ENCODE measurements at places on chromosomes 4 and X.

- no peak for DNase-seq
Measured at GRCh38 chr4:110904435-110905065, 281.7 kb upstream of the PITX2 start.

GRCh38 chr4:91111556-91111955, 984.4 kb downstream of the CCSER1 start:
- no peak for DNase-seq

DNA sequence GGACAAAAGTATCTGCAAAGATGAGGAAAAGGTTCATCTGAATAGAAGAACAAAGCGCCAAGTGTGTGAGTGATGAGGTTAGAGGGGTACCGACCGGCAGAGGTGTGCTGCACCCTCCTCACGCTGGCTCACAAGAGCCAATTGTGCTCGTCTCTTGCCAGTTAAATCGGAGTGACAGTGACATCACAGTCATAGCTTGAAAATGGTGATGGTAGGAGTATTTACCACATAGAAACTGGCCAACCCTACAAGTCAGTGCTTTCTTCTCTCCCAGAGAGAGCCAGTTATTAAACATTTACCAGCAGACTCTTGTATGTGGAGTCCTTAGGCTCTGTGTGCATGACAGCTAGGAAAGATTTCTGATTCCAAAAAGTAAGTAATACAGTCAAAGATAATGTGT, 32.4 kb downstream of the CLDN22 start:
- DNase-seq: no peak

DNA sequence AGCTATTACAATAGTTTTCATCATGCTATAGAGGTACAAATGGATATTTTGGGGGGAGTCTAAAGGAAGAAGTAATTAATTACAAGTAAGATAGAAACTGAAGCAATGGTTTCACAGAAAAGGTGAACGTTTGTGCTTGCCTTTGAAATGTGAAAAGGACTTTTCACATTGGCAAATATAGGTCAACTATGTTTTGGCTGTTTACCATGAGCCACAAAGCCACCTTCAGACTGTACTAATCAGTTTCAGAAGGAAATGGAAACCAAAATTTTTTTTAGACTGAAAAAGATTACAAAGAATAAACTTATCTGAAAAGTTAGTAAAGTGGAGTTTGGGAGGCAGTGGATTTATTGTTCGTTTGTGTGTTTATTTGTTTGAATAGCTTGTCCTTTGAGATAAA, 32.1 kb downstream of the SYTL5 start:
- DNase-seq: no peak

GRCh38 chr4:123661080-123661737, 264.6 kb downstream of the SPRY1 start:
- no peak for DNase-seq

DNA sequence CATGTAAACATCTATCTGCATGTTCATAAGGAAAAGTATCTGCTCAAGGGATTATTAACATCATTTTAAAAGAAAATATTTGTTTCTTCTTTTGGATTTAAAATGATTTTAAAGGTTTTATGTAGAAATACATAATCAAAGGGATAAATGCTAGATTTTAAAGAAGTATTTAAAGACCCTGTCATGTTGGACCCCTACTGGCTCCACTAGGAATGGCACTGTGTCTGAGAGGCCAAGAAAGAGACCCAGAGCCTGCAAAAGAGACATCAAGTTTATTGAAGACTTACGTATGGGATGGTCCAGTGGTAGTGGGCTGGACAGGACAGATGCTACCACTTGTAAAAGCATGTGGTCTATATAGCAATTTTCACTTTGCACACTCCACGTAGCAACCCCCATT, 78.7 kb upstream of the PCDH18 start:
- DNase-seq: no peak

DNA sequence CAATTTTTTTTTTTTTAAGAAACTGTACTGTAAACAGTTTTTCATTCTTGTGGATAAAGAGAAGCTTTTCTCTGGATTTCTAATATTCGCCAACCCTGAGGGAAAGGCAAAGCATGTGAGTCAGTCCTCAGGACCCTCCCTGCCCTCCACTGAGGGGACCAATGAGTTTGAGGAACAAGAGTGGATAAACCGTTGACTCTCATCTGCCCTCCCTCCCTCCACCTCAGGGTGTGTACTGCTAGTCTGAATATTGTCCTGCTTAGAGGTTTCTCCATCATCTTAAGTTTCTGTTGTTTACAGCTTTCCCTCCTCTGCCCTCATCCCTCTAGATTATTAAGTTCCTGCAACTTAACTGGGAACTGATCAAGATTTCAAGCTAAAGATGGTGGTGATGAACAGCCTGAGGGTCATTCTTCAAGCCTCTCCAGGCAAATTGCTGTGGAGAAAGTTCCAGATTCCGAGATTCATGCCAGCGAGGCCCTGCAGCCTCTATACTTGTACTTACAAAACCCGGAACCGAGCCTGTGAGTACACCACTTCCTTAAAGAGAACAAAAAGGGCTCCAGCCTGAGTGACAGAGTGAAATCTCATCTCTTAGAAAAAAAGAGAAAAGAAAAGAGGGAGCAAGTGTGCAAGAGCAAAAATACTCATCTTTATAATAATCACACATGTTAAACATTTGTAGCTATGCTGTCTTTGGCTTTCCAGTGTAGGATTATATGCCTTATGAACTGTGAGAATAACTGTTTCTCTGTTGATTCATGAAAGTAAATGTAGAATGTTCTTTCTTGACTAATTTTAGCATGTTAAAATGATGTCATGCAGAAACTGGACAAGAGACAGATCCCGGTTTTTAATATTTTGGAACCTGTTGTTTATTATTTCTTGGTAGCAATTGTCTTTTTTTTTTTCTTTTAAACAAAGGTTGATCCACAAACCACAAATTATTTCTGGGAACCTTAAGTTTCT, 11.9 kb downstream of the CA5B start:
- no peak for DNase-seq

- DNase-seq: no peak
Measured at GRCh38 chr4:47631161-47631560, 146.1 kb downstream of the ATP10D start.

DNA sequence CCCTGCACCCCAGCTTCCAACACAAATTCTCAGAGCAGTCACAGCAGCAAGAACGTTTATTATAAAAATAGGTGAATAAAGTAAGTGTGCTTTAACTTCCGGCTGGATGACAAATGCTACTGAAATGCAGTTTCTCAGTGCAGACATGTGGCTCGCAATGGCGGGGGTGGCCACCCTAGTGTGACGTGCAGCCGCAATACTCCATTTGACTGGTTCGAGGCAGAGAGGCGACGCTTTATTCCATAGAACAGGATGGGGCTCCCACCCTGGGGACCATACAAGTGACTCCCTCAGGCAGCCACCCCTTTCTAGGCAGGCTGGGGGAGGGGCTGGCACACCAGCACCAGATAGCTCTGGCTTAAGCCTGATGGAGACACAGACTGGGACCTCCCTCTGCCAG, 14.5 kb downstream of the TNIP2 start:
- no peak for DNase-seq

DNA sequence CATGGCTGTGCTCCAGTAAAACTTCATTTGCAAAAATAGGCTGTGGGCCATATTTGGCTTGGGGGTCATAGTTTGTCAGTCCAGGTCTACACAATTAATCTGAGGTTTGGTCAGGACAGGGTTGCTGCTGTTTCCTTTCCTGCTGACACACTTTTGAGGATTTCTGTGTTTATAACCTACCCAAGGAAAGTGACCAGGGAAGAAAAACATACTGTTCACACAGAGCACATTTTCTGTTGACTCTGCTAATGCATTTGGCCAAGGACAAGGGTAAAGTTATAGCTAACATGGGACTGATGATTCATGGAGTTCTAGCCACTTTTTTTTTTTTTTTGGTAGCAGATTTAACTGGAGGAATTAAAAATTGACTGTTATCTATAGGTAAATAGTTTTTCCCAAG, 43.9 kb upstream of the GEMIN8 start:
- no peak for DNase-seq
